ENCODE measurements at places on chromosomes 6 and 20.

- no peak for DNase-seq
These were observed 89.4 kb downstream of the GRM4 start for GRCh38 chr6:34056305-34057108.

DNA sequence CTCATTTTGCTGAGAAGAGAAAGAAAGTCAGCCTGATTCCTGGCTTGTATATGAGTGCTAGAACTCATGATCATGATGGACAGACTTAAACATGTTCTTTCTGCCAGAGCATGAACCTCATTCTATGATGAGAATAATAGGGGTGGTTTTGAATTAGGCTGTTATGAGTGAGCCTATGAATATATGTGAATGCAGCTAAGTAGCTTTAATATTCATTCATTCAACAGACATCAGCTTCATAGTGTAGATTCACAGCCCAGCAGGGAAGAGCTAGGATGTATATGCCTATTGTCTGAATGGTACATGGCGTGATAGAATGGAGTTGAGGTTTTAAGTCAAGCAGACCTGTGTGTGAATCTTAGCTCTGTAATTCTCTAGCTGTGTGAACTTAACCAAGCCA, 573.2 kb downstream of the DHX35 start:
- DNase-seq: no peak

DNA sequence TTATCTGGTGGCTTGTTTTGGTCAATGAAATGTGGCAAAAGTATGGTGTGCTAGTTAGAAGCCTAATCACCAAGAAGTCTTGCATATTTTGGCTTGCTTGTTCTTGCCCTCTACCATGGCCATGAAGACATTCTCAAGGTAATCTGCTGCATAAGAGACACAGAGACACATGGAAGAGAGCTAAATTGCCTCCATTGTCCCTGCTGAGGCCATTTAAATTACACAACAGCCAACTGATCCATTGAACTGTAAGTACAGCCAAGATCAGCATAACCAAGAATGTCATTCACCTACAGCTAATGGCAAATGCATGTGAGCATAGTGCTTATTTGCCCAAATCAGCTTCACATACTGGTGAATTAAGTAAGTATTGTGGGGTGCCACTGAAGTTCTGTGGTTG, 603.8 kb downstream of the FRK start:
- DNase-seq: no peak

DNA sequence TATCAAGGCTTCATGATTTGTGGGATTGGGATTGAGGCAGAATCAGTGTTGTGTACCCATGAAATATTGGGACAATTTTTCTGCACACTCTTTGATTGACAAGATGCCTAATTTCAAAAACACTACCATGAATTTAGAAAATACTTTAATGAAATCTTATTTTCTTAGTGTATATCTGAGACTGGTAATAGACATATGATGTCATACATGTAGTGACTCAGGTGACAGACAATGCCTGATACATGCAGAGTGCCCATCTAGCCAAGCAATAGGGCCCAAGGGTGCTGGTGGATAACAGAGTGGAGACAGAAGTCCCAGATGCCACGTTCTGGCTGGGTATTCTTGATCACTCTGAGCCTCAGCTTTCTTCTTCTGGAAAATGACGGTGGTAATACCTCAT, 279.6 kb upstream of the ARID1B start:
- DNase-seq: no peak

DNA sequence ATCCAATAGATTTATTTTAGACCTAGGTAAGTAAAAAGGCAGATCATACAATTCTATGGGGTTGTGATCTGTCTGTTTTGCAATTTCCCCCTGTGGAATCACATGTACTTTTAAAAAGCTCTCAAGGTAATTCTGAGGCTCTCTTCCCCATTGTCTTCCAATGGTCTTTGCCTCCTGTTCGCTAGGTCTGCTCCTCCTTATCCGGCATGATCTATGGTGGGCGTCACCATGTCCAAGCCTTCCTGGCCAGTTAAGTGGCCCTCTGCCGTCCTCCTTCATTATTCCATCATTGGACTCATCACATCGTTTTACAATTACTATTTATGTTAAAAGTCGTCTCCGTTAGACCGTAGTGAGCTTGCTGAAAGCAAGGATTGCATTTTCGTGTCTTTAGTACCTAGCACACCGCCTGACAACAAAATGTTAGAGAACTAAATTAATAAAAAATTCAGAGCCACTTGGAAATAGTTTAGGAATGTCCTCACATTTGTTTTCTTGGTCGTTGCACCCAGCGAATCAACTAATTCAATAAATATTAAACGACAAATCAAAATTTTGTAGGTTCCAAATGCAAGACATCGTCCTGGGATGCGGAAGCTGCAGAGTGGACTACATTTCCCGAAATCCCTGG, 2.2 kb upstream of the STXBP5 start:
- DNase-seq: no peak

DNA sequence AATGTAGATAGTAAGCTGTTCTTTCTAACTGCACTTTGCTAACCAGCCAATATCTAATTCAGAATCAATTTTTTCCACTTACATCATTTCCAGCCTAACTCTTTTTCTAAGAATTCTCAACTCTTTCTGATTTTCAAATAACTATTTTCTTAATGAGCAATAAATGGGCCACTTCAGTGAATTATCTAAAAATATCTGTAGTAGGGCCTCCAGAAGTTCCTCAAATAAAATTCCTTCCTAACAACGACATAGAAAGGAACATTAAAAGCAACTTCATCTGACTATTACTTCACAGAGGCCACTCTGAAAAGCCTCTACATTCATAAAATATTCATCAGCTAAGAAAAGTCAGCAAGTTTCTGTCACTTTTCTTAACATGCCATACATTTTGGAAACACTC, 4.8 kb downstream of the COL12A1 start:
- DNase-seq: no peak

DNA sequence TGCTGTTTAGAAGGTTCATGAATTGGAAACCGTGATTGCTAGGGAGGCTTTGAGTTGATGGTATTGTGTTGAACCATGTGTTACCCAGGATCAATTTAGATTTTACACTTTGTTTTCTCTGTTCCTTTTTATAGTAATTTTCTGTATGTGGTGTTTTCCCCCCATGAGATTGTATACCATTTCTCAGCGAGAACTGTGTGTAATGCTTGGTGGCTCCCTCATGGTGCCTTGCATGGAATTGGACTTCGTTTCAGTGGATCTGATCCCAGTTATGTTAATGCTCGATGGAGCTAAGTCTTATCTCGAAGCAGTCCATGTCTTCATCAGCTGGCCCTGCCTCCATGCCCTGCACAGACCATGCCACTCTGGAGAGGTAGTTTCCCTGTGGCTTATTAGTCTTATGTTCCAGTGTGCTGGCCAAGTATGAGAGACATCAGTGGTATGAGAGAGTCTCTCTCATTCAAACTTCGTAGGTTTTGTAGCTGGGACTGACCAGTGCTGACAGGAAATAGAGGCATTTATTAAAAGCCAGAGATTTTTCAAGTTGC, 18.7 kb downstream of the PTPN1 start:
- DNase-seq: no peak

DNA sequence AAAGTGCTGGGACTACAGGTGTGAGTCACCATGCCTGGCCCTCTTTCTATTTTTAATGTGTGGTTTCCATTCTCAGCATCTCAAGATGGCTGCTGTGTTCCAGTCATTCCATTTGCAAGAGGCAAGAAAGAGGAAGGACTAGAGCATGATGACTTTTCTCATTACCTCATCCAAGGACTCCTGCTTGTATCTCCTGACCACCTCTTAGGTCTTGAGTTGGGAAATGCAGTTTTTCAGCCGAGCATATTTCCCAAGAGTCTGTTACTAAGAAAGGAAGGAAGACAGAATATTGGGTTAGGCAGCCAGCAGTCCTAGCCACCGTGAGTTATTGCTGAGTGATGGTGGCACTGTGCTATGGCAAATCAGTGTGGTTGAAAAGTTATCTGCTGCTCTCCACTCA, 108.4 kb upstream of the INSM1 start:
- DNase-seq: no peak

DNA sequence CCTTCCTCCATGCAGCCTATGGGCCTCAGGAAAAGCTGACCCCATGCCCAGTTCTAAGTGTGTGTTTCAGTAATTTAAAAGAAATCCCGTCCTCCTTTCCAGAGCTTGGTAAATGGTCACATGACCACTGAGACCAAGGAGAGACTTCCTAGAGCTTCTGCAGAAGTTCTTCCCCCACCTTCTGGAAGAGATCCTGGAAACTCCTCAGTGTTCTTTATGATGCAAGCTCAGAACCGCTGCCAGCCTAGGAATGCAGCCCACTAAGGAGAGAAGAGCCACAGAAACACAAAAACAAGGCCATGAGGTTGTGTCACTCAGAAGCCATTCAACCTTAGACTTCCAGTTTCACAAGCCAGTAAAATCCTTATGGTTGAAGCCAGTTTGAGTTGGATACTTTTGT, 348.4 kb downstream of the TPBG start:
- no peak for DNase-seq

DNA sequence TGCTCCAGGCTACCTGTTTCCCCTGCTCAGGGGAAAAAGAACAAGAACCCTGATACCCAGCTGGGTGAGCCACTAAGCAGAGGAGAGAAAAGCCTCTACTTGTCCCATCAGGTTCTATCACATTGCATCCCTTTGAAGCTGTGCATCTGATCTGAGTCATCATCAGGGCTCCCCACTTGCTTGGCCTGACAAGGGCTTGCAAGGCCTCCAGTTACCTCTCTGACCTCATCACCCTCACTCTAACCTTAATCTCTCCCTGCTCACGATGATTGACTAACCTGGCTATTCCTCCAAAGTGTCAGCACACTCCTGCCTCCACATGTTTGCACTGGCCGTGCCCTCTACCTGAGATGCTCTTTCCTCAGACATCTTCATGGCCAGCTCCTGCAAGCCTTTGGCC, 309.5 kb upstream of the CHD6 start:
- no peak for DNase-seq

GRCh38 chr6:25959890-25960536, 2.6 kb upstream of the TRIM38 start:
- DNase-seq: no peak

DNA sequence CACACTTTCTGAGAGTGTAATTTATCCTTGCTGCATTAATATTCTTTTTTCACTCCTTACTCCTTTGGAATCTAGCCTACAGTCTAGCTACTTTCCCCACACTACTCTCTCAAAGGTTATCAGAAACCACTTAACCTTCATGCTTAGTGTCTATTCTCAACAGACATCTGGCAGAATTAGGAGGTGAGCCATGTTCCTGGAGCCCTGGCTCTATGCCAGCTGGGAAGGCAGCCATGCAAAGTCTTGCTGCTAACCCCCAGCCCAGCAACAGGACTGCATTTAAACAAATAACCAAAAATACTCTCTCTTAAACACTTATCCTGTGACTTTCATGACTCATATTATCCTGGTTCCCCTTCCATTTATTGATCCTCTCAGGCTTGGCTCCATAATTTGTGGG, 260.2 kb downstream of the BCKDHB start:
- no peak for DNase-seq

Data from activated CD8-positive, alpha-beta memory T cell treated with anti-CD3 and anti-CD28 coated beads for 4 hours (primary cell).